ENCODE measurements at places on chromosomes 3 and 15.
A peak's percentile ranks its signal among the peaks of the same experiment; 100 is the strongest.

- DNase-seq = no peak
These were observed 32.8 kb downstream of the THSD4 start for GRCh38 chr15:71148048-71148447.

DNA sequence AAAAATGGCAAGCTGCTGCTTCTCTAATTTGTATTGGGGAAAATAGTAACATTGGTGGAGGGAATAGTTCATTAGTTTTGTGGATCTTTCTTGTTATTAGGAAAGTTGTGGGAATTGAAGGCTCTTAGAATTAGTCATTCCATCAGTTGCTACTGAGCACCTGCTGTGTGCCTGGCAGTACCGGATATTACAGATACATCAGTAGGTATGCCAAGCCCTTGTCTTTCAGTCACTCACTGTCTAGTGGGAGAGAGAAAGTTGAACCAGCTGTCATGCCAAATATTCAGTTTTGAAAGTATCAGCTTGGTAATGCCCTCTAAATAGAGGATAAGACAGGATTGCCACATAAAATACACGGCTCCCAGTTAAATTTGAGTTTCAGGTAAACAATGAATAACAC is 32.5 kb downstream of the IGSF10 start:
- no peak for DNase-seq

DNA sequence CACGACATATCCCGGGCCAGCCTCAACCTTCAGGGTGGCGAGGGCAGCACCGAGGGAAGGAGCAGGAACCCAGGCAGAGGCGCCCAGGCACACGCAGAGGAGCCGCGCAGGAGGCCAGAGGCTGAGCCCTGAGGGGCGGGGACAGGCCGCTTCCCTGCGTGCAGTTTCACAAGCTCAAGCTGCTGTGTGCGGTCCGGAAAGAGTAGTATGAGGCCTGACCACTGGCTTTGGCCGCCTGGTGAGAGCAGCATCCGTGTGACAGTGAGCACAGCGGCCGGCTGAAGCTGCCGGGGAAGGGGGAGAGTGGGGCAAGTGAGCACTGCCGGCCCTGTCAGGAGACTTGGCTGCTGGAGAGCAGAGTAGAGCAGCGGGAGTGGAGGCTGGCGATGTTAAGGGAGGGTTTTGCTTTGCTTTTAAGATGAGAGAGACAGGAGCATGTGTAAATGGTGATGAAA is 8.7 kb downstream of the ZDHHC19 start:
- no peak for DNase-seq

GRCh38 chr15:92306663-92307062 is 87.0 kb upstream of the ST8SIA2 start:
- DNase-seq = peak; percentile 64

DNA sequence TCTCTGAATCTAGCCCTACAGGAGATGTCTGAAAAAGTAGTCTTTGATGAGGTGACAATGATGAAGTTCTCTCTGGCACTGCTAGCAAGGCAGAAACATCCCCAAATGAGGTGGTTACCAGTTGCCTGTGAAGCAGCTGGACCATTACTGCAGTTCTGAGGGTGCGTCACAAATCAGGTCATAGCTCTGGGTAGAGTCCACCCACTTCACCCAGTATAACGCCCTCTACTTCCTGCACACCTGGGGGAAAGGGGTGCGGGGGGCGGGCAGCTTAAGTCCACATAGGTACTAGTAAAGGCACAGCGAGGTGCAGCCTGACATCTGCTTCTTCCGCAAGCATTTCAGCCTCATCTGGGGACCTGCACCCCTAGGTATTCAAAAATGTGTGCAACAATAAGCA is 13.4 kb upstream of the SATB1 start:
- no peak for DNase-seq

- DNase-seq = no peak
These were observed 202.5 kb upstream of the UBE3A start for GRCh38 chr15:25641361-25641760.

DNA sequence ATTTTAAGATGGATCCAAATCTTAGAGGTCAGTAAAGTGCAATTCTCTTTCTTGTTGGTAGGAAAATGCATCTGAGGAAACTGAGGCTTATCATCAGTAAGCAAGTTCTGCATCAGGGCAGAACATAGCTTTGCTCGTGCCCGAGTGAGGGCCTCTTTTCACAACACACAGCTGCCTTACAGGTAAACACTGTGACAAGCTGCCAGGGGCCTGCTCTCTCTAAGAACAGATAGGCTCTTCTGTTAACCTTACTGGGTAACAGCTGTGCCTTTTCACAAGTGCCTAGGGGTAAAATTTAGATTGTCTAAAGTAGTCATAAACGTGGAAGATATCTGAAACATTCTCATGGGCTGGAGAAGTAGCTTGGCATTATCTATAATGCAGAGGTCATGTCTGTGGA is 118.1 kb downstream of the C3orf38 start:
- DNase-seq = no peak

DNA sequence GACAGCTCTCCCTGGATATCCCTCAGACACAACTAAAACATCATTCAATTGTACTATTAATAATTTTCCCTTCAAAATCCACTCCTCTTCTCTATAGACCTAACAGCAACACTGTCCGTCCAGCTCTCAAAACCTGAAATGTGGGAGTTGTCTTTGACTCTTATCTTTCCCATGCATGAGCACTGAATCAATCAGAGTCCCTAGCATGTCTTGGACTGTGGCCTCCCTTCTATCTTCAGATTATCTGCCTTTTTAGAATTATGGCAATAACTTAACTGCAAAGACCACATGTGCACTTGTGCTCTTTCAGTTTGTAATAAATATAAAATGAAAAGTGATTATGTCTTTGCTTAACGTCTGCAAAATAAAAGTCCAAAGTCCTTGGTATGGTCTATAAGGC is 107.0 kb downstream of the UBE3A start:
- DNase-seq = no peak

GRCh38 chr3:62954580-62954979 is 79.4 kb upstream of the CADPS start:
- no peak for DNase-seq

- no peak for DNase-seq
These were observed 55.0 kb downstream of the PLAAT1 start for GRCh38 chr3:193295985-193296384.

GRCh38 chr15:29880886-29881285 is 58.6 kb upstream of the TJP1 start:
- no peak for DNase-seq

Measured in H9 (cell line).